ENCODE measurements at places on chromosomes 12 and 14. TPM values are rescaled to one million over a fixed set of nuclear protein-coding genes. Genes with fewer than 3 reads are reported as not detected.

Gene CYP46A1
- 60.0 TPM for total RNA-seq

Gene ANKRD33
- total RNA-seq = 0.74 TPM

DNA sequence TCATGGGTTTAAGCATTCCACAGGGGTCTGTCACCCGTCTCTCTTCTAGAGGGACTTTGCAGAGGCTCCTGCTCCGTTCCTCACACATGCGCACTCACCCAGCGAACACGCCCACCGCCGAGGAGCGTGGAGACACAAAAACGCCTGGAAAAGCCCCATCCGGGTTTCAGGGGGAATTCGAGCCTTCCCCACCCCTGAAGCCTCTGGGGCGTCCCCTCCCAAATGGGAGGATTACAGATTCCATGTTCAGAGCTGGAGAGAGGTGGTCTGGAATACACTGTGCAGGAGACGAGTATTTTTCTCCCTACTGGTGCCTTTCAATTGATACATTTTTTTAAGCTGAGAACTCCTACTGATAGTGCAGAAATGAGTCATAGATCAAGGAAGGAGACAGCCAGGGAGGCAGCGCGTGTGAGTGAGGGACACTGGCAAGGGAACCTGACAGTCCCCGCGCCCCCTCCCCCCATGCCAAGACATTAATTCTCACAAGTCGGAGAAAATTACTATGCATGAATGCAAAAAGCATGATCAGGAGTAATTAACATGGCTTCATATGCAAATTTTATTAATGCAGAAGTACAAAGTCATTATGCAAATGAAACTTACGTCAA is 36.9 kb downstream of the BCL11B start:
- no peak for DNase-seq

DNA sequence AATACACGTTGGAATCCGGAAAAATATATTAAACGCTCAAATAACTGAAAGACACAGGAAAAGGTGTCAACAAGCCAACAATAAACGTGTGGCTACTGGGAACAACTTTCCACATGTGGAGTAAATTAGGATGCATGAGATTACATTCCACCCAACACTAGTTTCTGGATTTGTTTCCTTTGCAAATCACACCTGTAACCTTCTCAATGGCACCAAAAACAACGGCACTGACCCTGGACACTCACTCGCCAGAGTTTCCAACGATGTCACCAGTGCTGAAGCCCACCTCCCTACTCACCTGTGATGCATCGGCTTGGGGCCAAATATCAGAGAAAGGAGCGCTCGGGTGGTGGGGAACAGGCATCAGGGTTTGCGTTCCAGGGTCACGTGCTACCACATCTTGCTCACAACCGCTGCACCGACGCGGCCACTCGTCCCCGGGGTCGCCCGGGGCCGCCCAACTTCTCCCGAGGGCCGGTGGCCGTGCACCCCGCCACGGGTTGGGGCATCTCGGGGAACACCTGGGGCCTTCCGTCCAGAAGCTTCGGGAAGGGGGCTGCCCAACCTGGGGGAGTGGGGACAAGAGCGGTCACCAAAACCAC is 629 bp downstream of the PRDM4 start:
- peak; percentile 14 for DNase-seq

- DNase-seq = no peak
These were observed at the start of gene CMKLR1 for GRCh38 chr12:108338915-108339657. Gene CMKLR1, minus strand, starts transcription at chr12:108339311. Its CDS starts 45,720 bp downstream, at chr12:108293591.

- no peak for DNase-seq
These were observed 40.3 kb downstream of the SLC38A2 start for GRCh38 chr12:46332260-46332659.

- no peak for DNase-seq
These were observed 136.8 kb upstream of the C14orf180 start for GRCh38 chr14:104442631-104443390.

DNA sequence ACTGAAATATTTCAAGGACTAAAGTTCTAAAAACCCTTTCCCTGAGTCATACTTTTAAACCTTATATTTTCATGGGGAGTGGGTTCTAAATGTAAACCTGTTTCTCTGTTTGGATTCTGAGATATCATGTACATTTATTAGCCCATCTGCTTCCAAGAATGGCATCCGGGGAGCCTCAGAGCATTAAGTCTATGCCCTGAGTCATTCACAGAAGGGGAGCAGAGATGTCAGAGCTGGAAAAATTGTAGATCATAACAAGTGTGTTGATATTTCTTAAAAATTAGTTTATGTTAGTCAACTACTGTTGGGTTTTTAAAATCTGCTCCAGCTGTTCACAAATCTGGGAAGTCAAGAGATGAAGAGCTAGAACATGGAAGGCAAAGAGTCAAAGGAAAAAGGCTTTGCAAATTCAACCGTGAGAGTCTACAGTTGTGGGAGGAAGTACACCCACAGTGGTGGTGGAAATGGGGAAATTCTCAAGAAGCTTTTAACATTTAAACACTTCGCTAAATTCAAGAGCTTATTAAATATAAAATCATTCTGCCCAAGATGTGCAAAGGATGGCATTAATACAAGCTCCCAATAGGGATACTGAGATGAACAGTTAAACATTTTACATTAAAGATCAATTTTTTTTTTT is 70.5 kb upstream of the FLRT2 start:
- DNase-seq = no peak

GRCh38 chr14:73457041-73457923 is 1.1 kb downstream of the NUMB start:
- DNase-seq = peak; percentile 47

- no peak for DNase-seq
These were observed 55.3 kb upstream of the STON2 start for GRCh38 chr14:81455390-81455789.

DNA sequence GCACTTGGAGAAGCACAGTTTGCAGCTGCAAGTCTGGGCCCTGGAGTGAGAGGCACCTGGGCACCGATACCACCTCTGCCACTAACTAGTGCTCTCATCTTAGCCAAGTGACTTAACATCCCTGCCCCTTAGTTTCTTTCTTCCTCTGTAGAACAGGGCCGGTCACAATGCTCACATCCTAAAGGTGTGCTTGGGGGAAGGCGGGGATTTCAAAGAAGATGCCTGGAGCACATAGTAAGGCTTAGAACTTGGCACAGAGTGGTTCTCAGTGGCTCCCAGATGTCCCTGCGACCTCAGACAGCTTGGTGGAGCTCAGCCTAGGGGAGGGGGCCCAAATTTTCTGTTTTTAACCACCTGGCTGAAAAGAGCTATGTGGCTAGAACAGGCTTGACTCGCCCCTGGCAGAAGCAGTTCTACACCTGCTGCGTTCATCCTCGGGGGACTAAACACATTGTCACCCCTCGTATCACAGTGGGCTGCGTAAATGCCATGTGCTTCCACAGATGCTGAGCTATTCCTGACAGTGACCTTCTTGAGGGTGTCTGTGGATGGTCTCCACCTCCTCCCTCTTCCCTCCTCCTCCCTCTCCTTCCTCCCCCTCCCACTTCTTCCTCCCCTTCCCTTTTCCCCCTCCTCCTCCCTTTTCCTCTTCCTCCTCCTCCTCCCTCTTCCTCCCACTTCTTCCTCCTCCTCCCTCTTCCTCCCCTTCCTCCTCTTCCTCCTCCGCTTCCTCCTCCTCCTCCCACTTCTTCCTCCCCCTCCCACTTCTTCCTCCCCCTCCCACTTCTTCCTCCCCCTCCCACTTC is 112.1 kb downstream of the PHETA1 start:
- DNase-seq = no peak

GRCh38 chr12:46914336-46914735 is 88.5 kb upstream of the SLC38A4 start:
- no peak for DNase-seq

DNA sequence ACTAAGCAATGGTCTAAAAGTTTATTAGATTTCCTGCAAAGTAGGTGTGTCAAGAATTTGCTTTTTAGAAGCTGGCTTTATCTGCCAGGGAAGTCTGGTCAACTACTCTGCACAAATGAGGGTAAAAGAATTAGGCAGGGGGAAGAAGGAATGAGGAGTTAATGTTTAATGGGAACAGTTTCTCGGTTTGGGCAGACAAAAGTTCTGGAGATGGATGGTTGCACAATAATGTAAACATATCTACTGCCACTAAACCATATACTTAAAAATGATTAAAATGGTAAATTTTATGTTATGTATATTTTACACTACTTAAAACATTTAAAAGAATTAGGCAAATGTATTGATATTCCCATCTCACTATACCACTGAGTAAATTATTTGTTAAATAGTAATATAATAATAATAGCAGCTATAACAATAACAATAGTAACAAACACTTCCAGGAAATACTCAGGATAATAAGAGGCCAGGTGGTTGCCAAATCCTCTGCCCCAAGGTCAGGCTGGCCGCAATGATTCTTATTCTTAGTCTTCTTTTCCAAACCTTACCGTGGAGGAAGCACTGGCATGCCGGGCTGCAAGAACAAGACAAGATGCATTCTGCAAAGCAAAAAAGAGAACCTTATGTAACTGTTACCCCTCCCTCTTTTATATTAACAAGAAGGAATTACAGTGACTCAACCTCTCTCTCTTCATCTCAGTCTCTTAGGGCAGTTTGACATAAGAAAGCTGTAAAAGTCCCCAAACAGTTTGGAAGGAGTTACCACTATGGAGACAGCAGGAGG is 13.9 kb downstream of the CS start:
- no peak for DNase-seq

DNA sequence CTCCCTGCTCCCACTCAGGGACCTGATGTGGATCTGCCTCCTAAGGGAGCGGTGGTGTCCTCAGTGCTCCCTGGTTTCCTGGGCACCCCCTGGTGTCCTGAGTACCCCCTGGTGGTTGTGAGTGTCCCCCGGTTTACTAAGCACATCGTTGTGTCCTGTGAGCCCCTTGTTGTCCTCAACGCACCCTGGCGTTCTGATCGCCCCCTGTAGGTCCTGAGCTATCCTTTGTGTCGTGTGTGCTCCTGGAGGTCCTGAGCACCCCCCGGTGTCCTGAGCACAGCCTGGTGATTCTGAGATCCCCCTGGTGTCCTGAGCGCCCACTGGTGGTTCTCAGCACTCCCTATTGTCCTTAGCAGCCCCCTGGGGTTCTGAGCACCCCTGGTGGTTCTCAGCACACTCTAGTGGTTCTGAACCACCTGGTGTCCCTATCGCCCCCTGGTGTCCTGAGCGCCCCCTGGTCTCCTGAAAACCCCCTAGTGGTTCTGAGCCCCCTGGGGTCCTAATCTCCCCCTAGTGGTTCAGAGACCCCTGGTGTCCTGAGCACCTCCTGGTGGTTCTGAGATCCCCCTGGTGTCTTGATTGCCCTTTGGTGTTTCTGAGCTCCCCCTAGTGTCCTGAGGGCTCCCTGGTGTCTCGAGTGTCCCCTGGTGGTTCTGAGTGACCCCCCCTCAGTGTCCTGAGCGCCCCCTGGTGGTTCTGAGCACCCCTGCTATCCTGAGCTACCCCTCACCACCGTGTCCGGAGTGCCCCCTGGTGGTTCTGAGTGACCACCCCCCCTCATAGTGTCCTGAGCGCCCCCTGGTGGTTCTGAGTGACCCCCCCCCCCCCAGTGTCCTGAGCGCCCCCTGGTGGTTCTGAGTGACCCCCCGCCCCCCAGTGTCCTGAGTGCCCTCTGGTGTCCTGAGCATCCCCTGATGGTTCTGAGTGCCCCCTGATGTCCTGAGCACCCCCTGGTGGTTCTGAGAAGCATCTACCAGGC is 615.1 kb downstream of the TMEM121 start:
- no peak for DNase-seq

DNA sequence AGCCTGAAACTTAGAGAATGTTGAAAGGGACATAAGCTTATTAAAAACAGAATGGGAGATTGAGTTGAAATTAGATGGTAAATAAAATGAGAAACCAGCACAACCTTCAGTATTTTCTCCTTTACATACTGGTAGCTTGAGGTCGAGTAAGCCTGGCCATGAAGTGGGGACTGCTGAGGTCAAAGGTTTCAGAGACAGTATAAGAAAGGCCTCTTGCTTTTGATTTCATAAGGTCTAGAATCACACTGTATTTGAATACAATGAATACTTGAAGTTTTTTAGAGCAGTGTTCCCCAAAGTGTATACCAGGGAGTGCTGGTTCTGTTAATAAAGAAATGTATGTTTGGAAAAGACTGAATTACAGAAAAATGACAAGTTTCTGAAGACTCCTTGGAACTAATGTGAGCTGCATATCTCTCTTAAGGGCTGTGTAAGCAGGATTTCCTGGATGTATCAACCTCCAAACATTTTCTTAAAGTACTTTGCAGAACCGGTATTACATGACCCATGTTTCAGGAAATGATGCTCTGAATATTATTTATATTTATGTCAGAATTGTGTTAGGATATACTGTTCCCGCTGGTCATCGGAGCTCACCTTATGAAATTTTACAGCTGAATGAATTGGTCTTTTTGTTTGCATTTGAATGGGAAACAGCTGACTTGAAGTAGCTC is 85.0 kb downstream of the AKAP6 start:
- DNase-seq = no peak

DNA sequence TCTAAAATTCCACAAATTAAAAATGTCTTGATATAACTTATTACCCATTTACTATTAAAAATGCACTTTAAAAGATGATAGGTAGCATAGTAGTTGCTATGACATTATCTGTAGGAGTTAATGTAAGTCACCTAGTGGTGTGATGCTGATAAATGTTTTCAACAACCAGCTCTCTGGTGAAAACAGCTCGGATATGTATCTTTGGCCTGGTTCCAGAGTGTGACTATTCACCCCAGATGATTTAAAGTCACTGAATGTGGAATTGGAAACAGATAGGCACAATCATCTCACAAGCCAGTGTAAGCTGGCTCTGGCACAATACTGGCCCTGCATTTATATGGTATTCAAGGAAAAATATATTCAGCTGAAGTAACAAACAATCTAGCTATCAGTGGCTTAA is 9.2 kb upstream of the CCDC196 start:
- no peak for DNase-seq

DNA sequence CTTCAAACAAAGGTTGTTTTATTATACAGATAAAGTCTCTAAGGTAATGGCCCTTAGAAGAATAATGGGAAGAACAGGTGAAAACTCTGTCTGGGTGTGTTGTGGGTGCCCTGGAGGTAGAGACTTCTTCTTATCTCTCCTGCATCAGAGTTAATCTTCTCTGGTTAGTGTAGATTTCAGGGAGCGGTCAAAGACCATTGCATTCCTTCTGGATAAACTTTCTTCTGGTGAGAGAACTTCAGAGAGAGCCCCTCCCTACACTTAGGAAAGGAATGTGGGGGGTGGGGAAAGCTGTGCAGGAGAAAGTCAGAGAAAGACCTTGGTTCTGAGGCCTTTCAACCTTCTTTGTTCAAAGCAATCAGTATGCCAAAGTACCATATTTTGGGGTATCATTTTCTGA is 658.5 kb downstream of the DIO2 start:
- no peak for DNase-seq

DNA sequence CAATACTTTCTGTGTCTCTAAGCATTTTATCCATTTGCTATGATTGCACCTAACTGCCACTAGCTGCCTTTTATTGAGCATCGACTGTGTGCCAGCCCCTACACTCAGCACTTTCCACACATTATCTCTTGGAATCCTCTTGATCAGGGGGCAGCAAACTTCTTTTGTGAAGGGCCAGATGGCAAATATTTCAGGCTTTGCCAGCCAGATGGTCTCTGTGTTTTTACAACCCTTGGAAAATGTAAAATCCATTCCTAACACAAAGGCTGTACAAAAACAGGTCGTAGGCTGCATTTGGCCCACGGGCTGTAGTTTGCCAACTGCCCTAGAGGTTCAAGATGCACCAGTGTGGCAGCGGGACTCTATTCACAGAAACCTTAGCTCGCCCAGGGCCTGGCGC is 19.5 kb downstream of the FOXN4 start:
- DNase-seq = no peak
